Right lobe of liver (tissue), 6 donors: ENCODE measurements at places on chromosomes 11 and 22. TPM values are rescaled to one million over a fixed set of nuclear protein-coding genes. Genes with fewer than 3 reads are reported as not detected.

The JAM3 gene
- 2.2 TPM for total RNA-seq

The SLC29A2 gene
- 1.2 TPM for total RNA-seq

The SNAP29 gene
- total RNA-seq = 27.0 TPM

The ABTB2 gene
- total RNA-seq = 10.2 TPM

The MOGAT2 gene
- total RNA-seq = 114 TPM

The OR4A16 gene
- total RNA-seq = not detected

The CSRP3 gene
- total RNA-seq = not detected

The UPK3A gene
- not detected for total RNA-seq

The ADAMTS8 gene
- 0.11 TPM for total RNA-seq

The MUC5AC gene
- not detected for total RNA-seq

DNA sequence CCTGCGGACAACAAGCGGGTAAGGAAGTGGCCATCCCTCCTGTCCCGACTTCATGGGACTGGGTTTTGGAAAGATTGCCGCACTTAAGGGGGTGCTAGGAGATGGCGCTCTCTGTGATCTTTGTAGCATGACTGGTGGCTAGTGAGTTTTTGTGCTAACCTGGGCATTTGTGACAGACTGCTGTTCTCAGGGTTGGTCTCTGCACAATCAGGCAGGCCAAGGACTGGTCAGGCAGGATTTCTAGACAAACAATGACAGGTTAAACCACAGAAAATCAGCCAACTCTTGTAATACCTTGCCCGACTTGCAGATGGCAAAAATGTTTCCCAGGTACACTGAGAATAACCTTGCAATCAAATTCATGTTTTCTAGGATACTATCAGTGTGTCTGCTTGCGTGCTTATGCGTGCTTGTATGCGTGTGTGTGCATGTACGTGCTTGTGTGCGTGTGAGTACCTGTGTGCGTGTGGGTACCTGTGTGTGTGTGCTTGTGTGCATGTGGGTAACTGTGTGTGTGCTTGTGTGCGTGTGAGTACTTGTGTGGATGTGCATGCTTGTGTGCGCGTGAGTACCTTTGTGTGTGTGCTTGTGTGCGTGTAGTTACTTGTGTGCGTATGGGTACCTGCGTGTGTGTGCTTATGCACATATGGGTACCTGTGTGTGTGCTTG is 25.6 kb upstream of the SORL1-AS1 start:
- peak overlapping the region; percentile 16 for H3K27ac ChIP-seq
- H3K36me3 ChIP-seq = no peaks in the 10 kb centered on the region
- H3K4me3 ChIP-seq = no peak overlapping the region
- no peak for DNase-seq
- H3K4me1 ChIP-seq = peaks cover 20% of the 10 kb centered on the region
- no peaks in the 10 kb centered on the region for H3K27me3 ChIP-seq

- peak; percentile 25 for DNase-seq
- H3K36me3 ChIP-seq = no peaks in the 10 kb centered on the region
- peaks cover 37% of the 10 kb centered on the region for H3K4me1 ChIP-seq
- no peaks in the 10 kb centered on the region for H3K27me3 ChIP-seq
- H3K4me3 ChIP-seq = no peak overlapping the region
These were observed 9.1 kb downstream of the BACE1-AS start for GRCh38 chr11:117300283-117300663.

DNA sequence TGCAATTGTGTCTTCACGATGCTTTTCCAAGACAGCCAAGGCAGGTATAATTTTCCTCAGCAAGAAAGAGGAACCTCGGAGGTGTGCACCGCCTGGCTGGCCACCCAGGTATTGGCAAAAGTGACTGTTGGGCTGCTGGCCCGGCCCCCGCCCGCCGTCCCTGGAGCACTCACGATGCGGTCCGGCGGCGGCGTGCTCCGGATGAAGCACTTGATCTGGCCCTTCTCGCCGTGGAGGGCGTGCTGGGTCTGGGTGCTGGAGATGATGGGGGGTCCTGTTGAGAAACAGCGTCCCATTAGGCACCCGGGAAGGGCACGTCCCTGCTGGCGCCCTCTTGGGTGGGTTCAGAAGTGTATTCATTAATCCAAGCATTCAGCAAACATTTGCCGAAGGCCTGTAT is 84.8 kb downstream of the ST3GAL4 start:
- no peak overlapping the region for H3K27ac ChIP-seq
- H3K4me1 ChIP-seq = no peaks in the 10 kb centered on the region
- H3K36me3 ChIP-seq = no peaks in the 10 kb centered on the region
- no peak for DNase-seq
- H3K4me3 ChIP-seq = no peak overlapping the region

- no peaks in the 10 kb centered on the region for H3K27me3 ChIP-seq
- H3K36me3 ChIP-seq = no peaks in the 10 kb centered on the region
- H3K4me3 ChIP-seq = no peak overlapping the region
- DNase-seq = no peak
- no peaks in the 10 kb centered on the region for H3K4me1 ChIP-seq
These were observed 88.8 kb upstream of the BARX2 start for GRCh38 chr11:129286813-129287212.

GRCh38 chr22:44373234-44373633 is 60.5 kb upstream of the SHISAL1 start:
- no peak overlapping the region for H3K4me3 ChIP-seq
- H3K27ac ChIP-seq = no peak overlapping the region
- peaks cover 8% of the 10 kb centered on the region for H3K4me1 ChIP-seq

GRCh38 chr11:127044535-127044934 is 44.0 kb upstream of the KIRREL3 start:
- H3K36me3 ChIP-seq = no peaks in the 10 kb centered on the region
- DNase-seq = no peak
- H3K27ac ChIP-seq = no peak overlapping the region
- no peaks in the 10 kb centered on the region for H3K4me1 ChIP-seq
- no peak overlapping the region for H3K4me3 ChIP-seq

DNA sequence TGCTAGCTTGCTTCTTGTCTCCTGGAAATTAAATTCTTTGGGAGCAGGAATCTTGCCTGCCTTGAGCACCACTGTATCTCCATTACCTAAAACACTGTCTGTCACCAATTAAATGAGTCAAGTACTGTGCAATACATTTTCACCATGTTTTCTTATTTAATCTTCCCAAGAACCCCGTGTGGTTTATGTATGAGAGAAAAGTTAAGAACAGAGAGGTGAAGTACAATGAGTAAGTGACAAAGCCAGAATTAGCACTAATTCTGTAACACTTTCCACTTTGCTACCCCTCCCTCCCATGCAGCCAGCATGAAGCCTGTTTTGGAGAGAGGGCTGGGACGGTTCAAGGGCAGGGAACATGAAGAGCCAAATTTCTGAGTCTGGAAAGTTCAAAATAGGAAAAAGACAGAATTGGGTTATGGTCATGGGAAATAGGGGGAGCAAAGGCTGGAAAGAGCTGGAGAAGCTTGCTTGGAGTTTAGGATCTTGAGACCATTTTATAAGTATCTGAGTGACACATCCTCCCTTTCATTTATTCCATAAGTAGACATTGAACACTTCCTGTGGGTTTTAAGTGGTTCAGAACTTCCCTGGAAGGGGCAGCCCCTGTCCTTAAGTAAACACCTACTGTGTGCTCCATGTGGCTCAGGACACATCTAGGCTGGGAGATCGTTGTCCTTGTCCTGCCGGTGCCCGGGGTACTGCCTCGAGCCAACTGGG is 60.5 kb upstream of the CHST1 start:
- H3K4me1 ChIP-seq = no peaks in the 10 kb centered on the region
- no peak overlapping the region for H3K4me3 ChIP-seq
- H3K27me3 ChIP-seq = no peaks in the 10 kb centered on the region
- no peaks in the 10 kb centered on the region for H3K36me3 ChIP-seq

DNA sequence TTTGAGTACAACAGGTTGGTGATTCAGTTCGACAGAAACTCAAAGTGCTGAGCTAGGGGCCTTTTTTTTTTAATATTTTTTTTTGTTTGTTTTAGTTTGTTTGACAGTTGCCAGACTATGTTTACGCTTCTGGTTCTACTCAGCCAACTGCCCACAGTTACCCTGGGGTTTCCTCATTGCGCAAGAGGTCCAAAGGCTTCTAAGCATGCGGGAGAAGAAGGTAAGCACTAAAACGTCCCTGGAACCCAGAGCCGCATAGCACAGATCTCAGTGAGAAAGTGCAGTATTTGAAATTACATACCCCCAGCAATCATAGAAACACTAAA is 649 bp downstream of the PRRG4 start:
- H3K27me3 ChIP-seq = no peaks in the 10 kb centered on the region
- H3K4me3 ChIP-seq = peak overlapping the region; percentile 77
- peaks cover 11% of the 10 kb centered on the region for H3K4me1 ChIP-seq
- DNase-seq = peak; percentile 70
- H3K36me3 ChIP-seq = no peaks in the 10 kb centered on the region

DNA sequence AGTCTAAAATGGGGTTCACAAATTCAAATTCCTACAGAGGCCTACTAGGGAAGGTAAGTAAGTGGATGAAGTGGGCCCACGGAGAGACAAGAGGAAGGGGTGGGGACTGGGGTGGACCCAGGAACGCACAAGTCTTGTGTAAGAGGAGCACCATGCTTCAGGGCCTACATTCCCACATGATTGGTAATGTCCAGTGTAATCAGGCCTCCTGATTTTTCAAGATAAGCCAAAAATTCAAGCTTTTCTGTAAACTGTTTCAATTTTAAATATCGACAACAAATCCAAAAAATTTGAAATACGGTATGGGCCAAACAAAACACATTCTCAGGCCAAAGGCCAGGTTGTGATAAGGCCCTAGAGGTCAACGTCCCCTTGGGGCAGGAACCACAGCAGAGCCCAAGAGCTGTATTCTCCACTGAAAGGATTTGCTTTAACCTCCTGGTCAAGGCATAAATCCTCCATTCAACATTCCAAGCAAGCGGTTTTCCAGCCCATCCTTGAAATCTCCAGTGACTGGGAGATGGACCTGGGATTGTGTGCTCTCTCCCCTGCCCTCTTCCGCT is 116.4 kb downstream of the TRIM29 start:
- H3K4me1 ChIP-seq = no peaks in the 10 kb centered on the region
- no peak overlapping the region for H3K27ac ChIP-seq
- H3K27me3 ChIP-seq = no peaks in the 10 kb centered on the region
- no peak overlapping the region for H3K4me3 ChIP-seq

GRCh38 chr11:124799348-124800225 is 619 bp downstream of the MSANTD2 start:
- no peaks in the 10 kb centered on the region for H3K4me1 ChIP-seq
- no peaks in the 10 kb centered on the region for H3K36me3 ChIP-seq
- DNase-seq = peak; percentile 46
- H3K4me3 ChIP-seq = peak overlapping the region; percentile 93
- no peaks in the 10 kb centered on the region for H3K27me3 ChIP-seq
- H3K27ac ChIP-seq = peak overlapping the region; percentile 87

DNA sequence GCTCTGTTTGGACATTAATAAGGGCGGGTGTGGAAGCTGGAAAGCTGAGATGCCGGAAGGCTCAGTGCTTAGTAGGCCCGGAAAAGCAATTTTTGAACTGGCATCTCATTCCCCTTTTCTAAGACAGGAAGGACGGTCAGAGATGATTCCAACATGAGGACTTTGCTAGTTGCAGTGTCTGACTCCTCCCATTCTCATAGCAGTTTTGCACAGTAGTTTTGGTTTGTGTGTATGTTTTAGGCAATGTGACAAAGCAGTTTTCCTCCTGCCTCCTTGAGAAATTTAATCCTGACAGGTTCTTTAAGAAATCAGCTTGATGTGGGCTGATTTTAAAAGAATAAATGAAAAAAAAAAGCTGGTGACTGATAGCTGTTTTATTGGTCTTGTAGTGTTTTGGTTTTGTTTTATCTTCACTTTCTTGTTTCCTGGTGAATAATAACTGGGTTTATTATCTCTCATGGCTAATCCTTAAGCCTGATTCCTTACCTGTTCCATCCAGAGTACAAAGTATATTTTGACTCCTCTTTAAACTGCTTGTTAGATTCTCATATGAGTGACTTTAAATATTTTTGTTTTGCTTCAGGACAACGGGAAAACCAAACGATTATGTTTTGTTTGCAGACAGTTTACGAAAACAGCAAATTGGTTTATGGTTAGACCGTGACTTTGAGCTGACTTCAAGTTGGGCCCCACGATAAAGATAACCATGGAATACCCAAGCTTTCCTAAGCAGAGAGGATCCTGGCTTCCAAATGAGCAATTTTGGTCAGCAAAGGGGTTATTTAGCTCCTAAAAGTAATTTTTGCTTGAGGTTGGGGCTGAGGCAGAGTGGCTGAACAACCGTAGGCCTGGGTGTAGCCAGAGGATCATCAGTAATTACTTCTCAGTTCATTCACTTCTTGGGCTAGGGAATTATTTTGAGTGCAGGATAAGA is 3.4 kb downstream of the PTPRJ start:
- no peak overlapping the region for H3K4me3 ChIP-seq
- H3K27ac ChIP-seq = peak overlapping the region; percentile 44

DNA sequence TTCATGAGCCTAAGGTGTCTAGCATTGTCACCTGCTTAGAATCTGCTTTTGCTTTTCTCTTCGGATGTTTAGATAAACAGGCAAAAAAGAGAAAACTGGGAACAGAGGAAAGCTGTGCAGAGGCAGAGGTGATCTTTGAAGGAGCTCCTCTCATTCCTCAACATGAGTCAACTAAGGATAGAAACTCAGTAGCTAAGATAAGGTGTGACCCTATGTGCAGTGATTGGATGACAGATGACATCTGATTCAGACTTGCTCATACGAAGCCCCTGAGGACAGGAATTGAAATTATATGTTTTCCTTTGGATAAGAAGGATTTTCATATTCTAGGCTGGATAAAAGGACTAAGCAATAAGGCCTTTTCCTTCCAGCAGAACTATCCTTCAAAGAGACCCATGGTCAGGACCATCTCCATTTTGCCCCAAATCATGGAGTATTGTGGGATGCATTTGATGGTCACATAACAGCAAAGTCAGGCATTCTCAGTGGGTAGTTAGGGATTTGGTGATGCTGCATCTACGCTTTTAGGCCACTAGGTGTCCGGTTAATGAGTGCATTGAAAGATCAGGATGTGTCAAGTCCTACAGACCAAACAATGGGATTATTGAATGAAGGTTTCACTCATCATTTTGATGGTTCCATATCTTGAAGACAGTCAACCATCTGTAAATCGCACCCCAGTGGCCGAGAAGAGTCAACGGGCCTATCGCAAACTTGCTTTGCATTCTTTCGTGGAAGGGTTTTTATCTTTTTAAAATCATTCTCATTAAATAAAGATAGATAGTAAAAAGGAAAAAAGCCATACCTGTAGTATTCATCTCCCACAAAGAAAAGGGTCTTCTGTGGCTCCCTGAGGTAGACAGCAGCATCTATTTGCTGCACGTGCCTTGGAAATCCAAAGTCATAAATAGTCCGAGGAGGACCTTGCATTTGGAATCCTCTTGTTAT is 32.2 kb downstream of the MMP20 start:
- no peaks in the 10 kb centered on the region for H3K4me1 ChIP-seq
- DNase-seq = no peak
- no peak overlapping the region for H3K27ac ChIP-seq
- no peaks in the 10 kb centered on the region for H3K36me3 ChIP-seq
- H3K4me3 ChIP-seq = no peak overlapping the region
